ENCODE measurements at places on chromosomes 13 and 19.

DNA sequence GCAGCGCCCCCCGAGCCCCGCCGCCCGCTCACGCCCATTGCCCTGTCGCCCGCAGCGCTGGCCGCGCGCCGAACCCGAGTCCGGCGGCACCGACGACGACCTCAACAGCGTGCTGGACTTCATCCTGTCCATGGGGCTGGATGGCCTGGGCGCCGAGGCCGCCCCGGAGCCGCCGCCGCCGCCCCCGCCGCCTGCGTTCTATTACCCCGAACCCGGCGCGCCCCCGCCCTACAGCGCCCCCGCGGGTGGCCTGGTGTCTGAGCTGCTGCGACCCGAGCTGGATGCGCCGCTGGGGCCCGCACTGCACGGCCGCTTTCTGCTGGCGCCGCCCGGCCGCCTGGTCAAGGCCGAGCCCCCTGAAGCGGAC lies 518 bp downstream of the KLF2 start:
- DNase-seq = no peak

DNA sequence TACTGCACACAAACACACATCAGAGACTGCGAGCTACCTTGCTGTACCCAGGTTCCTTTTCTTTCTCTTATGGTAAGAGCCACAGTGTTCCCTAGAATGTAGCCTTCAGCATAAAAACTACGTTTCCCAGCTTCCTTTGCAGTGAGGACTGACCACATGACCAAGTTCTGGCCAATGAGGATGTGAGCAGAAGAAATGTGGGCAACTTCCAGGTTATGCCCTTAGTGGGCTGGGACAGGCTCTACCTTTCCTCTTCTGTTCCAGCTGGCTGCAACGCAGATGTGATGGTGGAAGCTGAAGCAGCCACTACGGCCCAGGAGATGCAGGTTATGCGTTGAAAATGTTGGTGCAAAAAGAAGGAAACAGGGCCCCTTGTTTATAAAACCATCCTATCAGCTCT lies 27.5 kb downstream of the VRK3 start:
- DNase-seq = no peak

DNA sequence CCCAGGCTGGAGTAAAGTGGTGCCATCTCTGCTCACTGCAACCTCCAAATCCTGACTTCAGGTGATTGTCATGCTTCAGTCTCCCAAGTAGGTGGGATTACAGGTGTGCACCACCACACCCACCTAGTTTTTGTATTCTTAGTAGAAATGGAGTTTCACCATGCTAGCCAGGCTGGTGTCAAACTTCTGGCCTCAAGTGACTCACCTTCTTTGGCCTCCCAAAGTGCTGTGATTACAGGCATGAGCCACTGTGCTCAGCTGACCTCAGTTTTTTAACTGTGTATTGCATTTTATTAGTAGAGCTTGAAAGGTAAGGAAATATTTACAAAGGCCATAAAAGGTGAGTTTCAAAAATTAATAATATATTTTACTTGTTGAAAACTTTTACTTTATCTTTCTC lies 2.3 kb downstream of the ZNF726 start:
- DNase-seq = no peak

GRCh38 chr13:22173610-22174009 lies 502.7 kb downstream of the FGF9 start:
- no peak for DNase-seq

GRCh38 chr13:44322928-44323327 lies 50.7 kb upstream of the SERP2 start:
- no peak for DNase-seq

- DNase-seq = no peak
These were observed 107.2 kb upstream of the MLNR start for GRCh38 chr13:49112782-49113525.

GRCh38 chr19:48668332-48668731 lies 4.5 kb downstream of the NTN5 start:
- no peak for DNase-seq

- no peak for DNase-seq
These were observed 158.7 kb downstream of the OXGR1 start for GRCh38 chr13:96835546-96835945.

DNA sequence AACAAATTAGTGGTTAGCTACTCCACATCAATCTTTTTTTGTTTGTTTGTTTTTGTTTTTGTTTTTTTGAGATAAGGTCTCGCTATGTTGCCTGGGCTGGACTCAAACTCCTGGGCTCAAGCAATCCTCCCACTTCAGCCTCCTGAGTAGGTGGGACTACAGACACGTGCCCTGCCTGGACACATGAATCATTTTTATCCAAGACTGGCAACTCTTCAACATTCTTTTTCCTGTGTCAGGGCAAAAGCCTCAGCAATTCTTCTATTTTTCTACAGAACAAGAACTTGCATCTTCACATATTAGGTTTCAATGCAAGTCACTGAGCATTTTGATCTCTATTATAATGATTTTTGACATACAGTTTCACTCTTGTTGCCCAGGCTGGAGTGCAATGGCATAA lies 76.8 kb upstream of the LRCH1 start:
- no peak for DNase-seq

DNA sequence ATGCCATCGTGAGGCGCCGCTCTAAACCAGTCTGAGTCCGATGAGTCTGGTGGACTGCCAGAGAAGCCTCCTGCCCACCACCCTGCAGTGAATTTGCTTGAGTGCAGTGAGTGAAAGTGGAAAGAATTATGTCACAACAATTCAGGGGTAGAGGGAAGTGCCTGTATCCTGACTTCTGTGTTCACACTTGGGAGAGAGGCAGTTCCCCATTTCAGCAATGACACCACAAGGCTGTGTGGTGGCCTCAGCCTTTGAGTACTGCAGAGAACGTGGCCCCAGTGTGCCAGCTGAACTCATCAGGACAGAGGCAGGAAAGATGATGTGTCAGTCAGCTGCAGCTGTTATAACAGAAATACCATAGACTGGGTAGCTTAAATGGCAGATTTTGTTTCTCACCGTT lies 155.6 kb downstream of the COG6 start:
- DNase-seq = no peak

DNA sequence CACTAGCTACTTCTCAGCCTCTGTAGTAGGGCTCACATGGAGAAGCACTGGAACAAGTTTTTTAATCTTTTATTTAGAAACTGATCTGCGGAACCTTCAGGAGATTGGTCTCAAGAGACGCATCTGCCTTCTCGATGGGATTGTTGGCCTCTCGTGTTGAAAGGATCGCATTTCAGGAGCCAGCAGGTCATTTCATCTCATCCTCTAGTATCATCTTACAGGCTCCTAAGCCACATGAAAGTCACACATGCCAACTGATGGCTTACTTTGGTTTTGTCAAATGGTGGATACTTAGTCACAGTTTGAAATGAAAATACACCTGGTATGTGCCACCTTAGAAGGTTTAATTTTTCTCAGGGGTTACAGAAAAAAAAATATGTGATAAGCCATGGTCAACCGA lies 1703.6 kb downstream of the EFNB2 start:
- no peak for DNase-seq

DNA sequence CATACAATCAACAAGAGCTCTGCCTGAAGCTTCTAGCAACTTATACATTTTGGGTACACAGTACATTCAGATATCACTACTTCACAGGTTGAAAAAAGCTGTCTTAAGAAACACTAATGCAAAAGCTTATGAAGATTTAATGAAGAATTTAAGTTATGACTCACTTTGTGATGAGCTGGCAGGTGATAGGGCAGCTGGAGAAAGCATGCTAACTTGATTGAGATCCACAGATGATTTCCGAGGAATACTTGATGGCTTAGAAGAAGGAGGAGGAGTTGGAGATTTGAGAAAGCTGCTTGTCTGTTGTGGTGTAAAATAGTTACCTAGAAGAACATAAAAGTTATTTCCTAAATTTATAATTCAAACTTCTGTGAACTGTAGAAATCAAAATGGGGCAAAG lies 23.3 kb downstream of the EXOSC8 start:
- no peak for DNase-seq

- DNase-seq = no peak
These were observed 1.1 kb downstream of the APC2 start for GRCh38 chr19:1450735-1451731.

DNA sequence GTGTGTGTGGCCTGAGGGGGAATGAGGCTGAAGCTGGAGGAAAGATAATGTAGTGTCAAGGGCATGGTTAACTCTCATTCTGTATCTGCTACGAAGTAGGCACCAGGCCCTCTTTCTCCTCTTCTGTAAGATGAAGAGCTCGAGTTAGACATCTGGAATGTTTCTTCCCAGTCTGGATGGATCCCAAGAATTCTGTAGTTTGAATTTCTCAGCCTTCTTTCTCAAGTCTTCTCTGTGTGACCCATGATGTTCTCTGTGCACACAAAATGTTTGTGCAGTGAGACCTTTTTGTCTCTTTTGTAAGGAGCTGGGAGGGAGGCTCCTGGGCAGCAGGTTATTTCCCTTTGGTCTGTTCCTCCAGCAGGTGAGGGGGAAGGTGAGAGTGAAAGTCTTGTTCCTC lies 13.7 kb downstream of the FGF9 start:
- no peak for DNase-seq

DNA sequence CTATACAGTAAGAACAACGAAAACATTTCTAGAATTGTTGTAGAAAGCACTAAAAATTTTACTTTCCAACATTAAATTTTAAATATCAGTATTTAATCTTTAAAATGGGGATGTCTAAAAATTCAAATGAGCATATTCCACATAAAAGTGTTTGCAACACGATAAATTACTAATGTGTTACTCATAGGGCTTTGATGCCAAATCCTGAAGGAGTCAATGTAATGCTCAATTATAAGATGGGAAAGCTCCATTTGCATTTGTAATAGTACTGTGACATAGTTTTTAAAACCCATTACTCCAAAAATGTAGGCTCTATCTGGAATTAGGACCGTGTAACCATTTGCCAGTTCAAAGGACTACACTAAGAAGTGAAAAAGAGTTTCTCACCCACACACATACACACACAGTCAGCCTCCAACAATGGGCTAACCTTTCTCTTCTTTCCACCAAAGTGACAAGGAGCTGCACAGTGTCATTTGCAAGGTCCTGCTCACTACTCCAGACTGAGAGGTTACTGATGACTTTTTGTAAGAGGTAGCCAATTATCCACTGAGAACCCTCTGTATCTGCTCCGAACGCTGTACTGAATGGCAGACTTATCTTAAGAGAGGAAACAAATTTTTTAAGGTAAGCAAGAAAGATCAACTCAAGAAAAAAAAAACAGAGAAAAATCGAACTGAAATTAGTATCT lies 26.1 kb upstream of the EEF1AKMT1 start:
- DNase-seq = no peak
